Activated T-helper 17 cell treated with anti-CD3 and anti-CD28 coated beads, Interleukin-2, amount 50 U/mL, for 72 hours (primary cell): ENCODE measurements at places on chromosomes 4 and X. TPM values are rescaled to one million over a fixed set of nuclear protein-coding genes. Genes with fewer than 3 reads are reported as not detected.

- ATAC-seq: no peak
These were observed 148.1 kb downstream of the NWD2 start for GRCh38 chr4:37392521-37393255.

DNA sequence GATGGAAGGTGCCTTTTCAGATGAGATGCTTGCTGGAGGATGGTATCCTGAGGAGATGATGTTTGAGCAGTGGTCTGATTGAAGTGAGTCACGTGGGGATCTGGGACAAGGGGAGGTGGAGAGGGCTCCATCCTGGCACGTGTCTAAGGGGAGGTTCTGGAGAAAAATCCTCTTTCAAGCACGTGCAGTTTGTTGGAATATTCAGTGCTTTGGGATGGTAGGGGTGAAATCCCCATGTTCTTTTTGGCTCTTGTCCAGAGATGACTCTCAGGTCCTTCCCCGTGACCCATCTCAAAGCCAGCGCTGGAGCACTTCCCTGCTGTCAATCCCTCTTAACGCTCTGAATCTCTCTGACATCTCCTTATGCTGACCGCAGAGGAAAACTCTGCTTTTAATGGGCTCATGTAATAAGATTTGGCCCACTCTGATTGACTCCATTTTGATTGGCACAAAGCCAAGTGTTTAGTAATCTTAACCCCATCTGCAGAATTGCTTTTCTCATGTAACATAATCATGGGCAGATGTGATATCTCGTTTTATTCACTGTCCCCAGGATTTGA is 10.8 kb upstream of the KLKB1 start:
- no peak for ATAC-seq

- peak; percentile 88 for ATAC-seq
These were observed 249.2 kb upstream of the RPS6KA3 start for GRCh38 chrX:20515841-20516461.

DNA sequence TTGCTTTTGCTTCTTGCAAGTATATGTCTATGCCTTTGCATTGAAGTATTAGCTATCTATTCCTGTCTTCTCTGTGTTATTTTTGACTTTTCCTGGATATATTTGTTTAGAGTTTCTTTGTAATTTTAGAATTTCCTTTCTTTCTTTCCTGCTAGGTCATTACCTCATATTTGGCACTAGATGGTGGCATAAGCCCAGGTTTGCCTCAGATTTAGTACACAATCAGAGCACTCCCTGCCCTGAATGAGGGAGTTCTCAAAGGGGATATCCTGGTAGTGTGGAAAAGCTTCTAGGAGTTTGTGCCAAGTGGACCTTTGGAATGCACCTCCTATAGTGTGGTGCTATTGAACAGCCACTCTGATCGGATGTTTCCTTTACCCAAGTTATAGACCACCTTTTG is 181.6 kb downstream of the UGT8 start:
- no peak for ATAC-seq

DNA sequence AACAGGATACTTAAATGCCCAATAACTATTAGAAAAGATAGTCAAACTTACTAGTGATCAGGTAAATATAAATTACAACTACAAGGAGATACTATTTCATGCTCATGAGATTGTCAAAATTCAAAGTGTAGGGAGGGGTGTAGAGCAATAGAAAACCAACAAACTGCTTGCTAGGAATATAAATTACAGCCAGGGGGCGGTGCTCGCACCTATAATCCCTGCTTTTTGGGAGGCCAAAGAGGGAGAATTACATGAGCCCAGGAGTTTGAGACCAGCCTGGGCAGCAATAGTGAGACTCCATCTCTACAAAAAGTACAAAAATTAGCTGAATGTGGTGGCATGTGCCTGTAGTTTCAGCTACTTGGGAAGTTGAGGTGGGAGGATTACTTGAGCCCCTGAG is 556.5 kb upstream of the NR3C2 start:
- ATAC-seq: no peak

DNA sequence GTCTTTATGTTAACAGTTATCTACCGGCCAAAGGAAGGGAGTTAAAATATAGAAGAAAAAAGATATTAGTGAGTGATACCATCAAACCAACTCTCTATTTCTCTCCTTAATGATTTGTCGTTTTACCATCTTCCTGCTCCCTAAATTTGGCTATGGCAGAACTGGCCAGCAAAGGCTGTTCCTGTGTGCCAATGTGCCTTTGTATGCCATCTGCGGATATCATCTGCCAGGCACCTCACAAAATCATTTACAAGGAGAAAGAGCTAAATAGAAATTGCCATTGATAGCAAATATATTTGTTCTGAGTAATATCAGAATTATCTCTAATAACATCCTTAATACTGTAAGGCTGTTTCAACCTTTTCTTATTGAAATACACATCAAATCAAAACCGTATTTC is 22.4 kb downstream of the GPM6A start:
- no peak for ATAC-seq

DNA sequence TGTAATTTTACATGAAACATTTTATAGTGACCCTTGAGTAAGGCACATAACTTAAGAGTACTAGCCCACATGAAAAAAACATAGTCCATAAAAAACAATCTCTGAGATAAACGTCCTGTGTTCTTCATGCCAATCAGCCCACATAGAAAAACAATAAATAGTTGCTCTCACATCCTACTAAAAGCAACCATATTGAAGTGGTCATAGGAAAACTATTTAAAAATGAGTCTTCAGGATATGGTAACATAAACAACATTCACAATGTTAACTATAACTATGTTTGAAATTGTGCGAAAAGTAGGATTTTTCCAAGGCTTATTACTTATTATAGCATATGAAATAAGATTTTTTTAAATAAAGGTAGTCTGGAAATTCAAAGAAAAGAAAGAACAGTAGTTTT is 77.1 kb upstream of the EPHA5 start:
- ATAC-seq: no peak

GRCh38 chr4:179666226-179666625 is 2224.0 kb upstream of the AGA start:
- no peak for ATAC-seq

DNA sequence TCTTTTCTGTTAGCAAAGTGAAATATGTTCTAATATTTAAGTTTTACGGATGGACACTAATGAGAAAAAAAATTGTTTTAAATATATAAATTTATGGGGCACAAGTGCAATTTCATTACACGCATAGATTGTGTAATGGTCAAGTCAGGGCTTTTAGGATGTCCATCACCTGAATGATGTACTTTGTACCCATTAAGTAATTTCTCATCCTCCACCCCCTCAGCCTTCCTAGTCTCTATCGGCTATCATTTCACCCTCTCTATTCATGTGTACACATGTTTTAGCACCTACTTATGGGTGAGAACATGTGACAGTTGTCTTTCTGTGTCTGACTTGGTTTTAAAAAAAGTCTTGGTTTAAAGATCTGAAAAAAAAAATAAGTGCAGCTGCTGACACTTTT is 616.0 kb downstream of the IQCM start:
- no peak for ATAC-seq

DNA sequence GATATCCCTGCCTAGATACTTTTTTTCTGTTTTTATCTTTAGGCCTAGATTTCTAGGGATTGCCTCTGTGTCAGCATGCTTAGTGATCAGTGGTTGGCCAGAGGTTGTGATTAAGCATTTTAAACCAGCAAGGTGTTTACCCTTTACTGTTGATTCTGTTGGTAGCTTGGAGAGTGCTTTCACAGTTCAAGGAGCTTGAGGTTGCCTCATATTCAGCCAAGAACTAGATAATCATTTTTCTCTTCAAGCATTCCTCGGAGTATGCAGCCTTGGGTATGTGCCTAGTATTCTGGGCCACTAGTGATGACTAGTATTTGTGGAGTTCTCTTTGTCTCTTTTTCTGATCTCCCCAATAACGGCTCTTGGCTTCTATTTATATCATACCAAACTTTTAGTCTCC is 20.4 kb downstream of the APOOL start:
- ATAC-seq: no peak

- no peak for ATAC-seq
These were observed 6.2 kb downstream of the SLC35A2 start for GRCh38 chrX:48905090-48905790.

DNA sequence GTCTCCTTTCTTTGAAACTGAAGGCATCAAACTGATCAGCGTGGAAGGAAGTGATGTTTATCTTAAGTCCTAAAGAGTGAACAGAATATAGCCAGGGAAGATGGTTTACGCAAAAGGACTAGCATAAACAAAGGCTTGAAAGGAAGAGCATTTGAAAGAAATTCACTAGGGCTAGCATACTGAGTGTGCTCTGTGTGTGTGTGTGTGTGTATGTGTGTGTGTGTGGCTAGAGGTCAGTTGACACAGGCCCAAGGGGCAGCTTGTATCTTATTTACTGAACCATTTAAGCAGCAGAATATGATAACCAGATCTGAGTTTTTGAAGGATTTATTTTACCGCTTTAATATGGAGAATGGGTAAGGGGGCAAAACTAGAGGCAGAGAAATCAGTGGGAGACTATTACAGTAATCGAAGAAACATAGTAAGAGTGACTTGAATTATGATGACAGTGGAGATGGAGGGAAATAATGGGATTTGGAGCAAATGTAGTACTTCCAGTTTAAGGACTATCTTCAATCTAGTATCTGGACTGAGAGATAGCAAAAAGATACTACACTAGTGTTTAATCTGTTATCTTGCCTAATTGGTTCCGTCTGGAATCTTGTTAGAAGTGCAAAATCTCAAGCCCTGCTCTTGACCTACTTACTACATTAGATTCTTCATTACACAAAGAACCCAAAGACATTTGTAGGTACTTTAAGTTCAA is 36.9 kb downstream of the CEP44 start:
- no peak for ATAC-seq

DNA sequence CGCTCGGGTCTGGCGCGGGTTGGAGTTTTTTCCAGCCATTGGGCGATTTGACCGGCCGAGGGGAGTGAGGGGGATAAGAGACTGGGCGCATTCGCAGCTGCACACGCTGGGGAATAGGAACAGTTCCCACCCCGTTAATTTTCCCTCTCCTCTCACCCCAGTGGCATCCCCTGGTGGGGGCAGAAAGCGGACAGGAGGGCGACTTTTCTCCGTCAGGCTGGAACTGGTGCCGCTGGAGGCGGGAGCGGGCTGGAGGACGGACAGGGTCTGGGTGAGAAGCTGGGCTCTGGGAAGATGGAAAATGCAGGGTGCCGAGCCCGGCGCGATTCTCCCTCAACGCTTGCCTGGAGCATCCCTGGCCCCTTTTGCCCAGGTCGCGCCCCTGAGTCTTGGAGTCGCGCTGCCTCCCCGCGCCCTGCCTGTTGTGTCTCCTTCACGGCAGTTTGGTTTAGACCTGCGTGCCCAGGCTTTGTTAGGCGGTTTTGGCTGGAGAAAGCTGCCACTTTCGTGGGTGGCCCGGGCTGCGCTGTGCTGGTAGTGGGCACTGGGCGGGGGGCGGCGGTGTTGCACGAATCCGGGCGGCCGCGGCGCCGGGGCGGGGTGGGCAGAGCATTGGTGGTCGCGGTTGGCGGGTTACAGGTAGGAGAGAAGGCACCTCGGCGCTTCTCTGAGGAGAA is 2.0 kb downstream of the ADGRL3 start:
- ATAC-seq: no peak

The CT45A2 gene
- not detected for total RNA-seq

The RASSF6 gene
- not detected for total RNA-seq

The SRPX2 gene
- not detected for total RNA-seq

The JCHAIN gene
- total RNA-seq: not detected

The SLC34A2 gene
- not detected for total RNA-seq

The TECRL gene
- total RNA-seq: not detected

The RNF150 gene
- 0.11 TPM for total RNA-seq

The SULT1B1 gene
- 0.52 TPM for total RNA-seq

The TLR2 gene
- 2.1 TPM for total RNA-seq

The NOP14 gene
- 96.8 TPM for total RNA-seq

The HSFX4 gene
- not detected for total RNA-seq

The BMX gene
- total RNA-seq: not detected
